ENCODE measurements at places on chromosomes 6 and 20.

DNA sequence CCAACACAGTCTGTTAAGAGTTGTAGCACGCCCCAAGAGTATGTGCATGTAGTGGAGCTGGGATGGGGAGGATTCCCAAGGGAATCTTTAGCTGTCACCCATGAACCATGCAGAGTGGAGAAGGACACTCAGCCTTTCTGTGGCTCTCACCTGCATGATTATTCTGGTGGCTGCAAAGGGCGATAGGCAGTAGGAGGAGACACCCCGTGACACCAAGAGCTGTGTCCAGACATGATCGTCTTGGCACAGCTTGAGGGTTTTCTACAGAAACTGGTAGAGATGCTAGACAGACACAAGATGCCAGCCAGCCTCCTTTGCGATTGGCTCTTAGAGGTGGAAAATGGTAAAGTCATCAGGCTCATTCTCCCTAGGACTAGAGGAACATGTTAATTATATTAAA, 3.1 kb upstream of the CSE1L start:
- no peak for DNase-seq

- DNase-seq, result peak; percentile 46
These were observed 224.0 kb downstream of the EYA2 start for GRCh38 chr20:47118641-47119040.

DNA sequence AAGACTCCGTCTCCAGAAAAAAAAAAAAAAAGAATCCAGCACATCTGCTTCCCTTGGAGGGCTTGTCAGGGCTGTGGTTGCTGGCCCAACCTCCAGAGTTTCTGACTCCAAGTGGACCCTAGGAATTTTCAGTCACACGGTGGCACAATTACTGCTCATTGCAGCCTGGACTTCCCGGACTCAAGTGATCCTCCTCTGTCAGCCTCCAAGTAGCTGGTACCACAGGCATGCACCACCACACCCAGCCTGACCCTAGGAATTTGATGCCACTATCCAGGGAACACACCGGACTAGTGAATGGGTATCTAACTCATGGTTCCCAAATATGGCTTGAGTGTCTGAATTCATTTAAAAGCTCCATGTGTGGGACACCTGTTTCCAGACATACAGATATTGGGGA, 9.8 kb upstream of the MAPRE1 start:
- no peak for DNase-seq

DNA sequence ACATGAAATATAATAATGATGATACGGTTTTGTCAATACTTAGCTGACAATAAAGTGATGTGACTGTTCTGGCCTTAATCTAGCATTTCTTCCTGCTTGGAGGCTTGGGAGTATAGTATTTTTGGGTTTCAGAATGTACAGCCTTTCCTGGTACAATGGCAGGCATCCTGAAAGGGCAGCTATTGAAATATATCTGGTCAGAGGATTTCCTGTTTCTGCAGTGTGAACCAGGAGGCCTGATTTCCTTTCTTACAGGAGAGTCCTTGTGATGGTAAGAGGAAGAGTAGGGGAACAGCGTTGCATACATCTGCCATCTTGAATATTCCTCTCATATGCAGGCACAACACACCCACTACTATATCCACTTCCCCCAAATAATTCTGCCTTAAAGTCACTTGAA, 93.7 kb downstream of the MYO6 start:
- no peak for DNase-seq

DNA sequence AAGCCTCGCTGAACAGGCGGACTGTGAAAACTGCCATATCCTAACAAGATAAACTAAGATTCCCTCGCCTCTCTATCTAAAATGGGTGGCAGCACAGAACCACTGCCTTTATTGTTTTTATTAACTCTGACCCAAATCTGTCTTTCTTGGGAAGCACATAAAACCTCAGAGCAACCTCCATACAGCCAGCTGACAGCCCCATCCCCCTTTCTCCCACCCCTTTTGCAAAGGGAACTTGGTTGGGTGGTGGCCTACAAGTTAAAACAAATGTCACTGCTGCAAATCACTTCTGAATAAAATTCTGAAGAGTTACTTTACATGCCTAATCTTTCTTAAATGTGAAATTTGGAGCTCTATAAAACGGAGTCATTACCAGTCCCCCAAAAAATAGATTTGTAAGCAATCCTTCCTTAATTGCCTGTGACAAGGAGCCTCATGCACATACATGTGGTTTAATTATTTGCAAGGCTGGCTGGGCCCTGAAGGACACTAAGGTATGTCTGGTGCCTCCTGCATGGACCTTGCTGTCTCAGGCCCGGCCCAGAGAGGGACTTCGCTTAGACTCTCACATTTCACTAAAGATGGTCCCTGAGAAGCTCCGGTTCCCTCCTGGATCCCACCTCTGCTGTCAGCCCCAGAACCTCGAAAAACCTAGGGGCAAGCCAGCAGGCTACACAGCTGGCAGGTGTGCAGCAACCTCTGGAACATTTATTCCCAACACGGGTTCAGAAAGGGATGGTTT, 21.7 kb downstream of the PXDC1 start:
- no peak for DNase-seq

DNA sequence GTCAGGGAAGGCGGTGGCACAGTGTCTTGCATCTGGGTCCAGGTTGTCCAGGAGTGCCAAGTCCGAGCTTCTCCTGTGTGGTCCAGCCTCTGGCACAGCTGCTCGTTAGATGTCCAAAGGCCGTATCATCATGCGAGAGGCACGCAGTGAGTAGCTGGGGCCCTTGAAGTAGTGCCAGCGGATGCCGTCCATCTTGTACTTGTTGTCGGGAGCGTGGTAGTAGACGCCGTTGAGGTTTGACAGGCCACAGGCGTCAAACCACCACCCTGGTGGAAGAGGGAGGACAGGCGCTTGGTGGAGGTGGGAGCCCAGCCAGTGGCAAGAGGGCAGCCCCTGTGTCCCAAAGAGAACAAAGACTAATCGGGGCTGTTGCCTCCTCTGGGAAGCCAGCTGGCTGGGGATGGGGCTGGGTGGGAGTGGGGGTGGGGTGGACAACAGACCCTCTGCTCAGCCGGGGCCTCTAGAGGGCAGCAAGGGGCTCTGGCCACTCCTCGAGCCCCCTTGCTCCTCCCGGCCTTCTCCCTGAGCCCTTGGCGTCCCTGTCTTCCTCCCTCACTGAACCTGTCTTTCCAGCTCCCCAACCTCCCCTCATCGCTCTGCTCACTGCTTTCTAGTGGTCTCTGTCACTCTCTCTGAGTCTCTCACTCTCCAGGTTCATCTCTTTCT, 39.5 kb downstream of the FAM110A start:
- DNase-seq, result no peak

DNA sequence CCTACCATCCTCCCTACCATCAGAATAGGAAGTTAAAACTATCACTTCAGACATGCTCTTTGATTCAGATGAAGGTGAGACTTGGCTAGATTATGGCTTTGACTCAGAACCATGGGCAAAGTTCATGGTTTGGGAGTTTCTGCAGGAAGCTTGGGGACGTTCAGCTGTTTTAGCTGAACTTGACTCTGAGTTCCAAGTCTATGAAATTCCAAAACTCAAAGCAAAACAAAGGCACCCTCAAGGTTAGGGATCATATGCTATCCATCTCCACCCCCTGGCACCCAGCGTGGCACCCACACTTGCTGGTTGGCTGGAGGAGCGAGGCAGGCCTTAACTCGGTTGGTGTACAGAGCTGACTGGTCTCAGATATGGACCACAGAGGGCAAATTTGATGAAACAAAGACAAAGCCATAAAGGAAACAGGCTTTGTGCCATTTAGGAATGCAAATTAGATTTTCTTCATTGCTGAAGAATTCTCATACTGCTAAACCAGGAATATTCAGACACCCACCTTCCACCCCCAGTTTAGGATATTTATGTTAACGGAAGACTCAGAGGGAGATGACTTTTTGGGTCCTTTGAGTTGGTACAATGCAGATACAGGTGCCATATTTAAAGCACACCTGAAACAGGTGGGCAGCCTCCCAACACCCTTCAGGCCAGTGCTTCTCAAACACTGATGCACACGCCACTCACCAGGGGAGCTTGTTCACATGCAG, 88.4 kb upstream of the SLC22A16 start:
- DNase-seq, result no peak

DNA sequence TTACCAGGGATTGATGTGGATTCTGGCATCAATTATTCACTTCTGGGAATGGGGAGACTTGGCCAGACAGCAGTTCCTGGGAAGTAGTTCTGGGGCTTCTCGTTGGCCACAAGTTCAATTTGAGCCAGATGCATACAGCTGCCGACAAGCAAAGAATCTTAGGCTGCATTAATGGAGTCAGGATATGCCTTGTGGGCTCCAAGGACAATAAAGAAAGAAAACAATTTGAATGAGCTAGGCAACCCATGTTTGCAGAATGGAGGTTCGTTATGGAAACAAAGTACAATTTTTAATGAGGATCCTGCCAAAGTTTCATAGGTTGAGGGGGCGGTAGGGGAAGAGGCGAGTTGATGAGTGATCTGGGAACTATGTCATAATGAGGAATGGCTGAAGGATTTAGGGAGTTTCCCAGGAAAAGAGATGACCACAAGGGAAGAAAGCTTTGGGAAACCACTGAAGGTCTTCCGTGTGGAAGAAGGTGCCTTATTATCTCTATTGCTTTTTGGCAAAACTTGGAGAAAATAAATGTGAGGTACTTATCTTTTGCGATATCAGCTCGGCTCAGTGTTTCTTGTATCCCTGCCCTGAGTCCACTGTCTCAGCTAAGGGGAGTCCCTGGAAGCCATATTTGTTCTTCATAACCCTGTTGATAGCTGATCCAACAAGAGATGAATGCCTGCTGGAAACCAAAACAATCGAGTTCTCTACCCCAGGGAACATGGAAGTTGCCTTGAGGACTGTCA, 181.0 kb upstream of the ZNF217 start:
- DNase-seq, result no peak

GRCh38 chr6:143745166-143746133, 67.7 kb downstream of the PHACTR2 start:
- DNase-seq, result peak; percentile 63

DNA sequence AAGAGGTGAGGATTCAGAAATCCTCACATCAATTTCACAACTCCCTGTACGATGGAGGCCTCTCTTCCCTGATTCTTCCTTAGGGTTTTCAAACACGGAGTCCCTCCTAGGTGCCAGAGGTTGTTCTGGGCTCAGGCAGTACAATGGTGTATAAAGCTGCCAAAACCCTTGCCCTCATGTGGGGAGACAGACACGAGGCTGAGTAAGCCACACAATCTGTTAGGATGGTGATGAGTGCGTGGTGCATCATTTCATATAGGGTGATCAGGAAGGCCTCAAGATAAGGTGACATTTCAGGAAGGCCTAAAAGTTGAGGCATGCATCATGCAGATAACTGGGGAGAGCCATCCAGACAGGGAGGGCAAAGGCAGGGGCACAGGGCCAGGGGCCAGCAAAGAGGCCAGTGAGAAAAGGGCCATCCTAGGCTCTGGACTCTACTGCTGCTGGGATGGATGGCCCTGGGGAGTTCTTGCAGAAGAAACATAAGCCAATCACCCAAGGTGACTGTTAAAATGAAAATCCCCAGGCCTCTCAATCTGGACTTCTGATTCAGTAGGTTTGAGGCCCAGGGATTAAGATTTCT, 186.5 kb downstream of the PRKN start:
- no peak for DNase-seq

DNA sequence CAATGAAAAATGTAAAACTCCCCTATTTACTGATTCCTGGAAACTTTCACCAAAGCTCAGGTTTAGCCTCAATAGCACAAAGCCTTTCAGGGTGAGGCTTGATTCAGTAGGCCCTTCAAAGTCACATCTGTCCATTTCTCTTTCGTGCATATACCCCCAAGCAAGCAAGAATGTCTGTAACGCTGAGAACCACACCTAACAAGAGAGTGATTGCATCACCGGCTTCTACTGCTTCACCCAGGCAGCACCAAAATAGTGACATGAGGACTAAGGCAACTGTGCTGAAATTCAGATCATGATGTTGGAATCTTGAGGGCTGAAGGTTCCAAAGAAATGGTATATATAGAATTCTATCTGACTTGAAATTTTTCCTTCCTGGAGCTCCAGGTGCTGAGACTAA, 26.1 kb downstream of the CGA start:
- DNase-seq, result no peak

GRCh38 chr6:123997223-123997622, 193.6 kb downstream of the NKAIN2 start:
- DNase-seq, result no peak

- DNase-seq, result no peak
These were observed 527.9 kb downstream of the DHX35 start for GRCh38 chr20:39489986-39490560.

GRCh38 chr6:91042656-91043055, 455.8 kb upstream of the MAP3K7 start:
- no peak for DNase-seq

DNA sequence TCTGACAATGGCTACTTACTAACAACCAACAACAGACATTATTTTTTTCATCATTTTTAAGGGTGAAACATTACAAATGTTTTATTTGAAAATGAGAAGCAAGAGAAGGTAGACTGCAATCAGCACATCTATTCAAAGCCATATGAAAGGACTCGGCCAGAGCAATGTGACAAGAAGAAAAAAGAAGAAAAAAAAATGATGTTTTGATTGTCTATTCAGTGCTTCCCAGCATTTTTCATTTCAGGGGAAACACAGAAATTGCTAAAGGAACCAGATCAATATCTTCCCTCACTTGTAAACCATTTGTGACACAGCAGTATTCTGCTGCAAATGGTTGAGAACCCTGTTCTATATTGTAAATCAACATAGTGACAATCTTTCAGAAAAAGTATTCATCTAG, 270.7 kb downstream of the EYS start:
- DNase-seq, result no peak

- DNase-seq, result no peak
These were observed 61.3 kb upstream of the FOXQ1 start for GRCh38 chr6:1250489-1251197.

GRCh38 chr20:33188421-33188820, 20.5 kb downstream of the BPIFA2 start:
- DNase-seq, result no peak

DNA sequence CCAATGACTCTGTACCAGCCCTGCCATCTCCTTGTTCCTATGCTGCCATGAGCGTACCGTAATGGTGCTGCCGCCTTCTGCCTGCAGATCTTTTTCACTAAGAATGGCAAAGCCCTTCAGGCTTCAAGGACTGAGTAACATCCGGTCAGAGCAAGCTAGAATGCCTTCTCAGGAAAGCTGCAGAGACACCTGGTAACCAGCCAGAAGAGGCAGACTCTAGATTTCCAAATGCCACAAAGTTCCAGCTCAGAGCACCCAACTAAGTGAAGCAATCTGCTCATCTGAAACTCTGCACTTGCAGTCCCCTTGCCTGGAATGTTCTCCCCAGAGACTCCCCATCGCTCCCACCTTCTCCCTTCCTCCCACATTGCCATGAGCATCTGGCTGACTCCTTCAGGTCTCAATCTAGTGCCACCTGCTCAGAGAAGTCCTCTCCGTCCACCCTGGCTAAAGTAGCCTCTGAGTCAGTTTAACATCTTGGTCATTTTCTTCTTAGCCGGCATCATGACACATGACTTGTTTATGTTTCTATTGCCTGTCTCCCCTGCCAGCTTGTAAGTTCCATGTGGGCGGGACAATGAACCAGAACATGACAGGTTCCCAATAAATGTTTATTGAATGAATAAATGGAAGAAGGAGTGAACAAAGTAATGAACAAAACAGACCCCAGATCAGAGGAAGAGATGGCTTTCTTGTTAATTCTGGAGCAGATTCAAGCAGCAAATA, 6.9 kb upstream of the OCSTAMP start:
- no peak for DNase-seq
